Activated T-cell treated with anti-CD3 and anti-CD28 coated beads for 4 hours (primary cell): ENCODE measurements at places on chromosomes 4 and X.

DNA sequence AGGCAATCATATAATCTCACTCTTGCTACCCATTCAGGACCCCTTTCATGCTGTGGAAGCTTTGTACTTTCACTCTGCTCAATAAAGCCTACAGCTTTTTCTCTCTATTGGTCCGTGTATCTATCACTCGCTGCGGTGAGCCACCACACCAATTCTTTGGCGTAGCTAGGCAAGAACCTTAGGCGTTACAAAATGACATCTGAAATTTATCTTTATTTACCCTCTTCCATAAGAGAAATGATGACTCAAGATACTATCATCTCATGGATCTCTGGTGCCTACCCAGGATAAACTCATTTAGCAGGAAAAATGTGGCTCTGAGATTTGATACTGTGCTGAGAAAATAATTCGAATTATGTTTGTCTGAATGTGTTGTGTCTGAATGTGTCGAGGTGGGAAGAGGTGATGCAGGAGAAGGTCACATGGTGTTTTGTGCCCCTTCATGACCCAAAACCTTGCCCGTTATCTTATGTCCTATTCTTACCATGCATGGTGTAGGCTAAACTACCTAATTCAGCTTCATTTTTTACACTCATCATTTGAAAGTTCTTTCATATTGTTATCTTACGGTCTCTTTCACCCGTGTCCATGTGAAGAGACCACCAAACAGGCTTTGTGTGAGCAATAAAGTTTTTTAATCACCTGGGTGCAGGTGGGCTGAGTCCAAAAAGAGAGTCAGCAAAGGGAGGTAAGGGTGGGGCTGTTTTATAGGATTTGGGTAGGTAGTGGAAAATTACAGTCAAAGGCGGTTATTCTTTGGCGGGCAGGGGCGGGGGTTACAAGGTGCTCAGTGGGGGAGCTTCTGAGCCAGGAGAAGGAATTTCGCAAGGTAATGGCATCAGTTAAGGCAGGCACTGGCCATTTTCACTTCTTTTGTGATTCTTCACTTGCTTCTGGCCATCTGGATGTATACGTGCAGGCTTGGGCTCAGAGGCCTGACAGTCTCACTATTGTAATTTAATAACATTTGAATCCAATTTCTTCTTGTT is 41.6 kb upstream of the GIMD1 start:
- DNase-seq: no peak

- no peak for DNase-seq
Observed at GRCh38 chrX:103536071-103536470, 16.8 kb upstream of the RAB40A start.

DNA sequence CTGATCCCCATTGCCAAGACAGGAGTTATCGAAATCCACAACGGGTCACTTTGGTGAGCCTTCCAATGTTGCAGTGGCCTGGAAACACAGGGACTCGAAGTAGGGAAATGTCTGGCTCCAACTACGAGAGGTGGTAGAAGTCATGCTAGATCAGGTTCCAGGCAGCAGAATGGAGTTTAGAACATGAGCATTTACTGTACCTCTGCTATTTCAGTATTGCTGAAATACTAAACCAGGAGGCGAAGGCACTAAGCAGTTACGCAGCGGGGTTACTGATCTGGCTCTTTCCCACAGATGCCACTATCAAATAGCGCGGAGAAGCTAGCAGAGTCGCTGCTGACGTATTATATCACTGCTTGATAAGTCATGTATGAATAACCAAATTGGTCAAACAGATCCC is 56.3 kb downstream of the PTCHD1 start:
- no peak for DNase-seq

GRCh38 chr4:179097741-179098140 is 1655.5 kb upstream of the AGA start:
- no peak for DNase-seq

DNA sequence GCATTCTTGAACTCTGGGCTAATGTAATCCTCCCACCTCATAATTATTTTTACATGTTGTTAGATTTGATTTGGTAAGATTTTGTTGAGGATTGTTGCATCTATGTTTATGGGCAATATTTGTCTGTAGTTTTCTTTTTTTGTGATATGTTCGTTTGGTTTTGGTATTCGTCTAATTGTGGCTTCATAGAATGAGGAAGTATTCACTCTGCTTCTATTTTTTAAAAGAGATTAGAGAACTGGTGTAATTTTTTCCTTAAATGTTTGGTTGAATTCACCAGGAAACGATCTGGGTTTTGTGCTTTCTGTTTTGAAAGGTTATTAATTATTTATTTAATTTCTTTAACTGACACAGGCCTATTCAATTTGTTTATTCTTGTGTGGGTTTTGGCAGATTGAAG is 161.2 kb upstream of the NUDT6 start:
- no peak for DNase-seq

DNA sequence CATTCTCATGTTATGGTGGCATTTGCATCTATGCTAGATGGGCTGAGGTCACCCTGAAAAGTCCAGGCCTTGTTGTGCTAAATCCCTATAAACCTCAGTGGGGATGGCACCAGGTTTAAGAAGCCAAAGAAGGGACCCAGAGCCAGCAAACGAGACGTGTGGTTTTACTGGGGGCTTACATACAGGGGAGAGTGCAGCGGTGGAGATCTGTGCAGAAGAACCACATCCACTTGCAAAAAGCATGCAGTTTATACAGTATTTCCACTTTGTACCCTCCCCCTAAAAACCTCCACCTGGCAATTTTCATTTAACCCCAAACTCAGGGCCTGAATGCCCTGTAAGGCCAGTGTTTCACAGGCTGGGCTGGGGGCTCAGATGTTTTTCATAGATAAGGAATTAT is 134.9 kb upstream of the GATB start:
- DNase-seq: no peak

DNA sequence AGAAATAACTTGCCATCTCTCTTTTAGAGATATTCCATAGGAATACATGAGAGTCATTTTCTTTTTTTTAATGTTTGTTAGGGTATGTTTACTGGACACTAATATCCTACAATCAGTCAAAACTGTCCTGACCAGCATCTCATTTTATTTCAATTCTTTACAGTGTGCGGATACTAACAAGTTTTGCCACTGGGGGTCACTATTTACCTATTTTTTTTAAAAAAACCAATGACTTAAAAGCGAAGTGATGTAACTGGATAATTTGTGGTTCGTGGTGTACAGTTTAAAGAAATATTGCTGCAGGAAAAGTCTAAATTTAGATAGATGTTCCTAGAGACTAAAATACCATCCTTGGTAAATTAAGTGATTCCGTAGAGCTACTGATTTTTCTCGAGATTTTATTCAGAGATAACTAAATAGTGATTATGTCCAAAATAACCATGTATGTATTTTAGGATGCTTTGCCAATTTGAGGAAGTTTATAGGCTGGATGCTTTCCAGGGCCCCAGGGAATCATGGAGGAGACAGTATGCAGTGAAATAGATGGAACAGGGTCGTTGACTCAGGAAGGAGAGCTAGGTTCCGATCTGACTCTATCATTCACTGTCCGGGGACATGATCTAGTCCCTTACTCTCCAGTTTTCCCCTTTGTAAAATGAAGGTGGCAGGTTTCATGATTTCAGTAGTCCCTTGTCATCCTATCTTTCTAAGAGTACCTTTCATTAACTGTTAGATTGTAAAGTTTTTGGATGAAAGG is 34.0 kb upstream of the GNPDA2 start:
- no peak for DNase-seq

- no peak for DNase-seq
Observed at GRCh38 chr4:146975036-146975435, 29.4 kb upstream of the TTC29 start.

- no peak for DNase-seq
Observed at GRCh38 chr4:71586087-71586763, 197.7 kb downstream of the GC start.

DNA sequence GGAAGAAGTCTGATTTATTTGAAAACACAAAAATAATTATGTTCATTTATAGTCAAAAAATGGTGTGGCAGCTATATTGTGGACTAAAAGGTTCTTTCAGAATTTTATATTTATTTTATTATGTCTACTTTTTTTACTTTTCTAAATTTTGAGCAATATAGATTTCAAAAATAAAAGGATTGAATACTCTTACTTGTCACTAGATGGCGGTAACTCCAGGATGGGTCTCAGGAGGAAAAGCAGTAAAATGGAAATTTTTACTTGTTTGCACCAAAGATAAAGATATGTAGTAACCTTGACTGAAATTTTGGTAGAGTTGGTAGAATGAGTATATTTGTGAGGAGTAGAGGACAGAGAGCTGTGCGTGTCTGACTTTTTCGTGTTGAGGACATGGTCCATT is 14.5 kb upstream of the DACH2 start:
- no peak for DNase-seq

- DNase-seq: no peak
Observed at GRCh38 chr4:26081795-26082498, 167.9 kb downstream of the SMIM20 start.

GRCh38 chrX:44314259-44314734 is 29.2 kb downstream of the EFHC2 start:
- DNase-seq: no peak

DNA sequence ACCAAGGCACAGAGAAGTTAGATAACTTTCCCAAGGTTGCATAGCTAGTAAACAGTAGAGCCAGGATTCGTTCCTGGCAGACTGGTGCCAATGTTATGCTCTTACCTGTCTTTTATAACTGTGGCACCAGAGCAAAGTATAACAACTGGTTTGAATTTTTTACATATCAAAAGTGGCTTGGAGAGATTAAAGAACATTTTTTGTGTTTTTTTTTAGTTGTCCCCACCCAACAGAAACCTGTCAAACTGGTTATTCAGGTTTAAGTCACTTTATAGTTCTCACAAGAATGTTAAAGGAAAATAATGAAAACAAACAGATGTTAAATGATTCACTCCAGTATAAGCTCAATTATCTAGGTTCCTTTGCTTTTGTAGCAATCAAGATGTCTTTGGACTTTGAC is 15.6 kb upstream of the FAM47E start:
- no peak for DNase-seq

DNA sequence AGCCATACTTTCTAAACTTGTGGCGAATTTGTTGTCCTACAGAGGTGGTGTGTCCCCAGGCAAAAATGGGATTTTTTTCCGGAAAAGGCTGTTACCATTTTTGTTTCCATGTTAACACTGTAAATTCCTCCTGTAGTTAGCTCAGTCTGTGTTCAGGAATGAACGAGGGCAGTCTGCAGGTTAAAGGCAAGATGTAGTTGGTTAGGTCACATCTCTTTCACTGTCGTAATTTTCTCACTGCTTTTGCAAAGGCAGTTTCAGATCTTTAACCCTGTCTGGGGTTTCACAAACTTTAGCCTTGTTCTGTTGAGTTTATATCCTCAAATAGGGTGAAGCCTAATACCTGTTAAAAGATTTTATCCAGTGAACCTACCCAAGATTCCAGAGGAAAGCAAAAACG is 50.5 kb upstream of the PUDP start:
- DNase-seq: no peak

DNA sequence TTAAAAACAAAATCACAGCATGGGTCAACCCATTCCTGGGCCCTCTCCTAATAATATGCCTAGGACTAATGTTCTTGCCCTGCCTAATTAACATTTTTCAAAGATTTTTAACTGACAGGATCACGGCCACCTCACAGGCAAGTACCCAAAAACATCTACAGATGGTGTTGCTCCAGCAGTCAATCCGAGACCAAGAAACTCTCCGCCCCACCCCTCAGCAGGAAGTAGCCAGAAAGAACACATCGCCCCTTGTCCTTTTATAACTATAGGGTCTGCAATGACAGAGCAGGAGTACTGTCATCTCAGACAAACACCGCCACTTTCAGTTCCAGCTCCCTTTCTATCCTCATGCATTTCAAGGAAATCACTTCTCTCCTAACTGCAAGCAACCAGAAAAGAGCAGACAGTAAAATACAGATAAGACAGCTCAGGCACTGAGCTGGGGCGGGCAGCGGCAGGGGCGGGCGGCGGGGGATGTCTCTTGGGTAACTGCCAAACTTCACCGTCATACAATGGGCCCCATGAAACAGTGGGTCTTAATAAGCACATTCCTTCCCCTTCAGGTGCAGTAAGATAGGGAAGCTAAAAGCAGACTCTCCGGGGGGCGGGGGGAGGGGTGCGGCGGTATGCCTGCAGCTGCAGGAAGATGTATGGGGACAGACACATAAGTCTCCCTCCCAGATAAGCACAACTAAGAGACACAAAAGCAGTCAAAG is 67.4 kb downstream of the ZNF182 start:
- DNase-seq: peak; percentile 11

DNA sequence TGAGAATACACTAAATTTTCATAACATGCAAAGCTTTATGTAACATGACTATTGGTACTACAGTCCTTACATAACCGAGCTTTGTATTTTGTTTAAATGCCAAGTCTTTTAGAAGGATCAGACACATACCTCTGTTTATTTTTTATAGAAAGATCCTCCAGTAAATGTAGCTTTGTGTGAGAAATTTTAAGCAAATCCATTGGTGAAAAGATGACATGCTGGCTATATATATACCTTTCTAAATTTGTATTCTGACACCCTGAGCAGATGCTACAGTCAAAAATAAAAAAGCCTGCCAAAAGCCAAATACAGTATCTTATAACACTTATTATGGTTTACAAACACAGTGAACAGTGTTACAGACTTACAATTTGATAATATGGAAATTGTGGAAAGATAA is at the start of gene YIPF7:
YIPF7 (minus strand) TSS at position 201 of the 400 bp plus-strand sequence. CDS start 1,525 bp downstream, outside the sequence.
- no peak for DNase-seq

- no peak for DNase-seq
Observed at GRCh38 chr4:180542445-180543100, 1700.6 kb upstream of the TENM3 start.

- DNase-seq: no peak
Observed at GRCh38 chr4:173432430-173432829, 33.5 kb upstream of the SCRG1 start.

- no peak for DNase-seq
Observed at GRCh38 chr4:42320822-42321388, 76.4 kb upstream of the SHISA3 start.

DNA sequence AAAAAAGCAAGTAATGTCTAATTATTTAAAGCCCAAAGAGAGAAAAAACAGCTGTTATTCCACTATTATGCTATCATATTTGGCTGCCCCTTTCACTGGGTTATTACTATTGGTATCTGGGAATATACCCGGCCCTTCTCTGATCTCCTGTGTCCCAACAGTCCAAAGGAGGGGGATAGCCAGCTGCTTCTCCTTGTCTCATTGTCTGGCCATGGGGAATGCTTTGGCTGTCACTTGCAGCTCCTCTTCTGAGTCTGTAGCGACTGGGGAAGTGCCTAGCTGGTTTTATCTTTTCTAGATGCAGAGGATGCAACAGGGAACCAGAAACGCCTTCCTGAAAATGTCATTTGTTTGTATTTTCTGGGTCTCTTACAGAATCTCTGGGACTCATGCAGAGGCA is 33.9 kb downstream of the MGARP start:
- DNase-seq: no peak

DNA sequence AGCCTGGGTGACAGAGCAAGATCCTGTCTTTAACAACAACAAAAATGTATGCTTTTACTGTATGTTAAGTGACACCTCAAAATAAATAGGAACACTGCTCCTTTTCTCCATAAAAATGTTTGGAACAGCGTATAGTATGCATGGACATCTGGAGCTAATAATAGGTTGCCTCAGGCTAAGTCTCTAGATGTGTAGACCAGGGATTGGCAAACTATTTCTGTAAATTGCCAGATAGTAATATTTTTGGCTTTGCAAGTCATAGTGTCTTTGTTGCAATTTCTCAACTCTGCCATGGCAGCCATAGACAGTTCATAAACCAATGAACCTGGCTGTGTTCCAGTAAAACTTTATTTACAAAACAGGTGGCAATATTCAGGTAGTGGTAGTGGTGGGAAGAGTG is 76.6 kb upstream of the CBLL2 start:
- no peak for DNase-seq

- no peak for DNase-seq
Observed at GRCh38 chrX:104806346-104806745, 240.3 kb downstream of the IL1RAPL2 start.

GRCh38 chr4:84493092-84493850 is 5.8 kb downstream of the NKX6-1 start:
- no peak for DNase-seq
